Fibroblast of upper back skin (primary cell): ENCODE measurements at places on chromosomes 16 and 17.

- no peak for DNase-seq
These were observed 952 bp downstream of the CD300A start for GRCh38 chr17:74467221-74467951.

DNA sequence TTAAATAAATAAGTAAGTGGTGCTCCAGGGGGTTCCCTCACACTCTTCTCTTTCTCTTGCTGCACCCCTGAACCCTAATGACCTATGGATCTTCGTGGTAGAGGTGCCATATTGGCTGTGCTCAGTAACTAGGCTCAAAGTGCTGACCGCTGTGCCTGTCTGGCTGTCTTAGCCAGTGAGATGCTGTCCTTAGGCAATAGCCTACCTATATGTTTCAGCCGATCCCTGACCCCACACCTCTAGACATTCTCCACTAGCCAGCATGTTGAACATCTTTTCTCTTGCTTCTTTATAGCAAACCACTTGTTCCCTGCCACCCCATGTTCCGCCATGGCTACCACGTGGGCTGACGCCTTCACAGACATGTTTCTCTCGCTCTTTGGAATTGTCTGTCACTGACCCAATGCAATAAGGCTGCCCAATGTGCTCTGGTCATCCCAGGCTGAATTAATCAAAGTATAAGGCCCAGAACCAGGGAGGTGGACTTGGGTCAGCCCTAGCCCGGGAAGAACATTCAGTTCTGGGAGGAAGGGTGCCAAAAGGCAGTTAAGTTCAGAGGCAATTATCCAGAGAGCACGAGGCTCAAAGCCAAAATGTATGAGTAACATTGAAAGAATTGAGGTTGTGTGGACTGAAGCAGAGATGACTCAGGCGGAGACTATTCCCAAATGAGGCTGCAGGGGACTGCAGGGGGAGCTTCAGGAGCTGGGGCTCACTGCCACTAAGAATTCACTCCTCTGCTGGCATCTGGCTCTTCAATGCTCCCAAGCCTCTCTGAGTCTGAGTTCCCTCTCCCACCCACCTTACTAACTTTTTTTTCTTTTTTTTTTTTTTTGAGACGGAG lies 28.7 kb upstream of the TNRC6A start:
- peak; percentile 100 for DNase-seq

GRCh38 chr17:80082403-80083135 lies 18.8 kb upstream of the GAA start:
- peak; percentile 70 for DNase-seq

GRCh38 chr17:69305177-69305576 lies 21.8 kb downstream of the ABCA5 start:
- no peak for DNase-seq

GRCh38 chr17:6468051-6468790 lies 24.0 kb downstream of the PIMREG start:
- no peak for DNase-seq

DNA sequence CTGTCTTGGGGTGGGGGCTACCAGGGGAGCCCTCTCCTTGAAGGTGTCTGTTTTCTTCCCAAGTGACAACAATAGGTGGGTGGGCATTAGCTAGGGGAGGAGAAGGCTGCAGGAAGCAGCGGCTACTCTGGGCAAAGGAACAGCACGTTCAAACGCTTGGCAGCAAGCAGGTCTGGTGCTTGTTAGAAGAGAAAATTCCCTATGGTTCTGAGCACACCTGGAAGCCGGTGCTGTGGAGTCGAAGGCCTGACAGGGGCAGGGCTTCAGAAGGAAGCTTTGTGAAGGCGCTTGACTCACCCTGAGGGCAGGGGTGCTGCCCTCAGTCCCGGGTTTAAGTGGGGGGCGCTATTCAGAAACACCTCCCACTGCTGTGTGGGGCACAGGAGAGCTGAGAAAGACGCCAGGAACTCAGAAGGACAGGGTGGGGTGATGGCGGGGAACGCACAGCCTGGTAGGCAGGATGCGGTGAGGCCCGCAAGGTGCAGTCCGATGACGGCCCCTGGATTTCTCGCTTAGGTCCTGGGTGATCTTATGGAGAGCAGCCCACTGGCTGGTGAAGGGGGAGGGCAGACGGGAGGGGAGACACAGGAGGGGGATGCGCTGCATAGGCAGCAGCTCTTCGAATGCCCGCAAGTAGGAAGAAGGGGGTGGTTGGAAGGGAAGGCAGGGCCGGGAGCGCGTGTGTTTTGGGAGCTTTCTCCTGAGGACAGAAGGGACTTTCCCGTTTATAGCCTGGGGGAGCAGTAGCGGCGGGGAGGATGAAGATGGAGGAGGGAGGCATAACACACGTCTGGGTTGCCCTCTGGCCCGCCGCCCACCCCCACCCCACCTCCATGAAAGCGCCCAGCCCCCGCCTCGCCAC lies 3.2 kb downstream of the GJD3 start:
- DNase-seq, result no peak
